Stimulated activated CD4-positive, alpha-beta T cell treated with anti-CD3 and anti-CD28 coated beads, Interleukin-1b, Interleukin-23, amount 100 ng/mL, for 1 hour (primary cell): ENCODE measurements at places on chromosomes 11 and 22.

- no peak for DNase-seq
Observed at GRCh38 chr11:35178067-35178805, 39.3 kb downstream of the CD44 start.

GRCh38 chr11:130144861-130145281, 14.7 kb upstream of the ST14 start:
- DNase-seq, result no peak

- no peak for DNase-seq
Observed at GRCh38 chr11:92765965-92766371, 203.5 kb upstream of the MTNR1B start.

DNA sequence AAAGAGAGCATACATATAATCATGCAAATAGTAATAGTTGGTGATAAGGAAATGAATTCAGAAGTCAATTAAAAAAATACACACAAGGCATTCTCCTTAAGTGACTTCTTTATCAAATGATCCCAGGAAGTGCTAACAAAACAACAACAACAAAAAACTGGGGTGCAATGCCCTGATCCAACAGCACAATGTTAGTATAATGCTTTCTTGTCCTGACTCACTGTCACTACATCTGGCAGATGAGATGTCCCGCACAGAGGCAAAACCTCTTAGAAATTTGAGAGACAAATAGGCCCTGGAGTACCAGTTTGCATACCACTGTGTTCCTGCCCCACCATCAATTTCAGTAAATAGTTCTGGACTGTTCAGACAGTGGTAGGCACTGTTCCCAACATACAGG, 11.0 kb upstream of the AMBRA1 start:
- no peak for DNase-seq

- no peak for DNase-seq
Observed at GRCh38 chr22:38271101-38271500, 1.7 kb downstream of the TMEM184B start.

DNA sequence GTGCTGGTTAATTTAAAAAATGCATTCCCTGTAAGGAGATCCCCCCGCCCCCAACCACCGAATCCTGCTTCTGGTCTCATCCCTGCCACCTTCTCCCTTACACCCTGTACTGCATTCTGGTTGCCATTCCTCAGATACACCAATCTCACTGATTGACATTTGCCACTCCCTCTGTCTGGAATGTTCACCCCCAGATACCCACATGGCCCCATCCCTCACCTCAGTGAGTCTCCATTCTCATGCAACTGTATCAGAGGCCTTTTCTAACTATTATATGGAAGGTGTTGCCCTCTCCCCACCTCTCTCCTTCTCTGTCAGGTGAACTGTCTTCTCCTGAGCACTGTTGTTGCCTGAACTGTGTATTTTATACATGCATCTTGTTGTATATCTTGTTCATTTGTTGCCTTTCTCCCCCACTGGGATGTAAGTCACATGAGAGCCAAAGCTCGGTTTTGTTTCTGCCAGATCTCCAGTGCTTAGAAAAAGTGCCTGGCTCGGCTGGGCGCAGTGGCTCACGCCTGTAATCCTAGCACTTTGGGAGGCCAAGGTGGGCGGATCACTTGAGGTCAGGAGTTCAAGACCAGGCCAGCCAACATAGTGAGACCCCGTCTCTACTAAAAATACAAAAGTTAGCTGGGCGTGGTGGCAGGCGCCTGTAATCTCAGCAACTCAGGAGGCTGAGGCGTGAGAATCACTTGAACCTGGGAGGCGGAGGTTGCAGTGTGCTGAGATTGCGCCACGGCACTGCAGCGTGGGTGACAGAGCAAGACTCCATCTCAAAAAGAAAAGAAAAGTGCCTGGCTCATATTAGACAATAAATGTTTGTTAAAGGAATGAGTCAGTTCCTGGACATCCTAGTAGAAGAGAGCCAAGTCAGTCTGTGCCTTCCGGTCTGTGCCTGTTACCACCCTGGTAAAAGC, 61.0 kb downstream of the TNRC6B start:
- DNase-seq, result no peak

DNA sequence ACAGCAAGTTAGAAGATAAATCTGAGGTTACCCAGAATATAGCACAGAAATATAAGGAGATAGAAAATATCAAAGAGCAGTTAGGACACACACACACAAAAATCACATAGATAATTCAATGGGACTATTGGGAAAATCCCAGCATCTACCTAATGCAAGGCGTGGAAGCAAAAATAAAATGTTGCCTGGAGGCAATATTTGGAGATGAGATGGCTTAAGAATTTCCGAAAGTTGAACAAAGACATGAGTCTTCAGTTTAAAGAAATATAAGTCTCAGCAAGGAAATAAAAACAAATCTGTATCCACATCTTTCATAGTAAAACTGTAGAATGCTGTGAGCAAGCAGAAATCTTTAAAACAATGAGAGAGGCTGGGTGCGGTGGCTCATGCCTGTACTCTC, 29.5 kb upstream of the ACR start:
- DNase-seq, result no peak

GRCh38 chr11:45076761-45077160, 69.7 kb upstream of the PRDM11 start:
- DNase-seq, result no peak

- DNase-seq, result no peak
Observed at GRCh38 chr11:126736682-126737572, 263.6 kb downstream of the KIRREL3 start.

DNA sequence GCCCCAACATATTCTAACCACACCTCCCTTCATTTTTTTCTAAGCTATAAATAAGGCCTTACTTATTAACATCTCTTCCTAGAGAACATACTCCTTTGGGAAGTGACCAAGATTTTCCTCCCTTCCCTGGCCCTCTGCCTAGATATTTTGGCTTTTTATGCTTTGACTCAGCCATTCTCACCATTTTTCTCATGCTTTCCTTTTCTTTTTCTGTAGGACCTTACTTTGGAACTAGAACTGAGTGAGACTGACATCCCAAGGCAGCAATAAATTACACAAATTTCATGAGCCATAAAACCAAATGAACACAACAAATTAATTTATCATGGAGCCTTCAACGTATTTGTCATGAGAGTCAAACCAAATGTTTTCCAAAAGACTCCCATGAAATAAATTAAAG, 142.7 kb upstream of the CTSC start:
- no peak for DNase-seq

- no peak for DNase-seq
Observed at GRCh38 chr11:32233276-32233675, 142.4 kb downstream of the RCN1 start.

DNA sequence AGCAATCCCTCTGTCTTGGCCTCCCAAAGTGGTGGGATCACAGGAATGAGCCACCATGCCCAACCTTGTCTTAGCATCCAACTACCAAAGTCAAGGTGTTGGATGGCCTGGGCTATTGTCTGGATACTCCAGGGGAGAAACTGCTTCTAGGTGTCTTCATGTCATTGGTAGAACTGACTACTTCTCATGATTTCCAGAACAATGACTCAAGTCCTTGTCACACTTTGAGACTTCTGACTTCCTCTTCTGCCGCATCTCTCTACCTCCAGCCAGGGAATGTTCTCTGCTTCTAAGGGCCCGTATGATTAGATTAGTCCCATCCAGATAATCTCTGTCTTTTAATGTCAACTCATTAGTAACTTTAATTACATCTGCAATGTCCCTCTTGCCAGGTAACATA, 30.6 kb downstream of the APOL6 start:
- DNase-seq, result no peak

DNA sequence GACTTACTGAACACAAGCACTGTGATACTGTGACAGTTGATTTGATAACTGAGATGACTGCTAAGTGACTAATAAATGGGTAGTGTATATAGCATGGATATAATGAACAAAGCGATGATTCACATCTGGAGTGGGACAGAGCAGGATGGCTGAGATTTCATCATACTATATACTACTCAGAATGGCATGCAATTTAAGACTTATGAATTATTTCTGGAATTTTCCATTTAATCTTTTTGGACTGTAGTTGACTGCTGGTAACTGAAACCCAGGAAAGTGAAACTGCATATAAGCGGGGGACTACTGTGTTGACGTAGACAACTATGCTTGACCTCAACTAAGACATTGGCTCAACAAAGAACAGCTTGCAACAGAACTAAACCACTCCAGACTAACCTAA, 20.0 kb upstream of the NUCB2 start:
- DNase-seq, result no peak

GRCh38 chr11:28702871-28703270, 594.7 kb downstream of the METTL15 start:
- DNase-seq, result no peak

DNA sequence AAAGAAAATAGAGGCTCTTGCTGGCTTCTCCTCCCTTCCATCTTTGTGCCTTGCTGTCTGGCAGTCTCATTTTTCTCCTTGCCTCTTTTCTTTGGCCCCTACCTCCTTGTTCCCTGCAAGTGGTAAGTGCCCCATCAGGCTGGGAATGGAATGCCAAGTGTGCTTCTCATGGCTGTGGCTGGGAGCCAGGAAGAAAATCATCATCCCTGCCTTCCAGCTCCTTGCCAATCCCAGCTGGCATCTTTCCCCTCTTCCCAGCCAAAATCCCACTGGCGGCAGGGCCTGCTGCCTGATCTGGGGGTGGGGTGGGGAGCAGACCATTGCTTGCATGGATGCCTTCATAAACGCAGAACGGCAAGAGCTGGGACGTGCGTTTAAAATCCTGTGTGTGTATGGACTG, 27.0 kb upstream of the SLC25A18 start:
- DNase-seq, result no peak

GRCh38 chr22:20724676-20725454, 49.0 kb upstream of the SERPIND1 start:
- no peak for DNase-seq

DNA sequence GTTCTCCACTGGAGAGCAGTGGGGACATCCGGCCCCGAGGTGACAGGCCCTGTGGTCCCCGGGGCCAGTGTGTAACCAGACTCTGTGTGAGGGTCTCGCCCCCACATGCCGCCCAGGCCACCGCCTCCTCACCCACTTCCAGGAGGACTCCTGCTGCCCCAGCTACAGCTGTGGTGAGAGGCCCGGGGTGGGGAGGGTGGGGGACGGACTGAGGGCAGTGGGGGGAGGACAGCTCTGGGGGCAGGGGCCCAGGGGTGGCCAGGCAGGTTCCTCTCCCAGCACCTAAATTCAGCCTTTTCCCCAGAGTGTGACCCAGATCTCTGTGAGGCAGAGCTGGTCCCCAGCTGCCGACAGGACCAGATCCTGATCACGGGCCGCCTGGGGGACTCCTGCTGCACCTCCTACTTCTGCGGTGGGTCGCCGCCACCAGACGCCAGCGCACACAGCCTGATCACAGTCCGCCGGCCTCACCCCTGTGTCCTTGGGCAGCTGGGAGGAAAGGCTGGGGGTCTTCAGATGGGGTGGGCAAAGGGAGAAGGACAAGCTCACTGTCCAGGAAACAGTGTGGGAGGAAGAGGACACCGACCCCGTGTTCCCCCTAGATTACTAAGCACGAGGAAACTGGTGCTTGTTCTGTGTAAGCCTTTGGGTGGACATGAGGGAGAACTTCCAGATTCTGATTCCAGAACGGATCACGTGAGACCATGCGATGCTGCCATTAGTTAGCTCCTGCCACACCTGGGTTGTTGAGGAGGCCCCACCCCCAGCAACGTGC, 84.4 kb upstream of the MYOD1 start:
- no peak for DNase-seq

DNA sequence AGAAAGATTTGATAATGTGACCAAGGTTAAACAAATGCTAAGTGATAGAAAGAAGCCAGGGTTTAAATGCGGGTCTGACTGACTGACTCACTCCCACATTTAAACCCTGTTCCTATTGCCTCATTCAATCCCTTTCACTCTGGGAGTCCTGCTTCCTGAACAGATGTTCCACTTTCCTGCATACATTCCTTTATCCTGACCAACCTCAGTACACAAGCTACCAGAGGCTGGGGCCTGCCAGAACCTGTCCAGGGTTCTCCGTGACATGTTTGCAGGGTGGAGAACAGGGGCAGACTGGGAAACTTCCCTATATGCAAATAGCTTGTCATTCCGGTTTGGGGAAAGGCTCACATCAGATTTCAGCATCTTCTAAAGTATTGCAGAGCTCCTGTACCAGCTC, 3.0 kb upstream of the ANKK1 start:
- no peak for DNase-seq

DNA sequence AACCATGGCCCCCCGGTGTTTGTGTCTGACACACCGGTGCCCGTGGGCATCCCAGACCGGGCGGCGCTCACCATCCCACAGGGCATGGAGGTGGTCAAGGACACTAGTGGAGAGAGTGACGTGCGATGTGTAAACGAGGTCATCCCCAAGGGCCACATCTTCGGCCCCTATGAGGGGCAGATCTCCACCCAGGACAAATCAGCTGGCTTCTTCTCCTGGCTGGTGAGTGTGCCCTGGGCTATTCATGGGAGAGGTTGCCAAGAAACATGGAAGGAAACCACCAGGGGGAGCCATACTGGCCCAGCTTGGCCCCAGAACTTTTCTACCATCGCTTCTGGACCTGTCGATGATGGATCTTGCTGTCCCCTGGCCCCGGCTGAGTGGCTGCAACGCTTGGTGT, 36.5 kb downstream of the PRDM11 start:
- no peak for DNase-seq
